ENCODE measurements at places on chromosomes 12 and 14. TPM values are rescaled to one million over a fixed set of nuclear protein-coding genes. Genes with fewer than 3 reads are reported as not detected.

GRCh38 chr14:105395538-105395854, 2.8 kb upstream of the TEX22 start:
- H3K36me3 ChIP-seq = peaks cover under 1% of the 10 kb centered on the region
- H3K27me3 ChIP-seq = no peaks in the 10 kb centered on the region
- DNase-seq = no peak
- H3K4me1 ChIP-seq = peaks cover 18% of the 10 kb centered on the region
- H3K27ac ChIP-seq = no peak overlapping the region

DNA sequence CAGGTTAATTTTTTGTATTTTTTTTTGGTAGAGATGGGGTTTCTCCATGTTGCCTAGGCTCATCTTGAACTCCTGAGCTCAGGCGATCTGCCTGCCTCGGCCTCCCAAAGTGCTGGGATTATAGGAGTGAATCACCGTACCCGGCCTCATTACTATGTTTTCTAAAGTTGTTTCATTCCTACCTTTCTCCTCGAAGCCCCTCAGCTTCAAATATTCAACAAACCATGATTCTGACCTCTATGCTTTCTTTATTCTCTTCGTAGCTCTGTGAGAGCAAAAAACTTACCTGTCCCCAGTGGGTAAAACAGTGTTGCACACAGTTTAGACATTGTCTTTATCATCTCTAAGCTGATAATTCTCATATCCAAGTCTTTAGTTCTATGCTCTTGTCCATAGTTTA, 26.2 kb upstream of the MDM2 start:
- no peaks in the 10 kb centered on the region for H3K36me3 ChIP-seq
- H3K4me1 ChIP-seq = no peaks in the 10 kb centered on the region
- no peak overlapping the region for H3K4me3 ChIP-seq
- H3K27me3 ChIP-seq = no peaks in the 10 kb centered on the region
- H3K27ac ChIP-seq = no peak overlapping the region

GRCh38 chr14:104770851-104771272, 17.9 kb downstream of the SIVA1 start:
- no peak overlapping the region for H3K27ac ChIP-seq
- H3K36me3 ChIP-seq = peaks cover 13% of the 10 kb centered on the region
- H3K4me1 ChIP-seq = peaks cover 3% of the 10 kb centered on the region
- H3K27me3 ChIP-seq = no peaks in the 10 kb centered on the region

- no peaks in the 10 kb centered on the region for H3K4me1 ChIP-seq
- no peaks in the 10 kb centered on the region for H3K36me3 ChIP-seq
- H3K27me3 ChIP-seq = no peaks in the 10 kb centered on the region
- H3K27ac ChIP-seq = no peak overlapping the region
- no peak for DNase-seq
- no peak overlapping the region for H3K4me3 ChIP-seq
These were observed 57.1 kb upstream of the SLCO1B1 start for GRCh38 chr12:21073822-21074460.

DNA sequence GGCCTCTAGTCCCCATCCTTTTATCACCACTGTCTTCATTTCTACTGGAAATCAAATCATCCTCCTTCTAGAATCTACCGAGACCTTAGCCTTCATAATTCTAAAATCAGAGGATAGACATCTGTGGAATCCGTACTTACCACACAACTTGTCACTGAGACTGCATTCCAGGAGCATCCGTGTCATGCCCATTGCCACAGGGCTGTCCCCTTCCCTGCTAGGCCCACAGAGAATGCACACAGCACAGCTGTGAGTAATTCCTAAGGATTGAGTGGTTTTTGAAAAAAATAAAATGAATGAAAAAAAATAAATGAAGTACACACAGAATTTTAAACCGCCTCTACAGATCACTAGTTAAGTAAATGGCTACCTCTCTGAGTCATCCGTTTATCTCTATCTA, 21.0 kb upstream of the MAGOHB start:
- no peak overlapping the region for H3K27ac ChIP-seq
- no peaks in the 10 kb centered on the region for H3K4me1 ChIP-seq
- no peaks in the 10 kb centered on the region for H3K27me3 ChIP-seq
- H3K4me3 ChIP-seq = no peak overlapping the region

DNA sequence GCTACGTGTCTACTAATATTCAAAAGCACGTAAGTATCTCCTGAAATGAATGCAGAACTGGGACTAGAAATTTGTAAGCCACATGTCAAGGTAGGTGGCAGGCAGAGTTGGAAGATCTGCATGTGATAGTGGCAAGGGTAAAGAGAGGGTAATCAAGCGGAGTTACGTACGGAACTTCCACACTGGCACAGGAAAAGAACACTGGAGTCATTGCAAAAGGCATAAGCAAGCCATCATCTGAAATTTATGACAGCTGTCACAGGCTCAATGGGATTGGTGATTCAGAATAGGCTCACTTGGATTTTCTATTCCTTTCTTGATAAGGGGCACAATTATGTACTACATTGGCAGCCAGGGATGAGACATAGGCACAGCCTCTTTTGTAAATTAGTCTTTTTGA, 245.3 kb downstream of the PDZRN4 start:
- H3K27ac ChIP-seq = no peak overlapping the region
- no peak overlapping the region for H3K4me3 ChIP-seq
- DNase-seq = no peak
- H3K4me1 ChIP-seq = no peaks in the 10 kb centered on the region
- no peaks in the 10 kb centered on the region for H3K27me3 ChIP-seq

DNA sequence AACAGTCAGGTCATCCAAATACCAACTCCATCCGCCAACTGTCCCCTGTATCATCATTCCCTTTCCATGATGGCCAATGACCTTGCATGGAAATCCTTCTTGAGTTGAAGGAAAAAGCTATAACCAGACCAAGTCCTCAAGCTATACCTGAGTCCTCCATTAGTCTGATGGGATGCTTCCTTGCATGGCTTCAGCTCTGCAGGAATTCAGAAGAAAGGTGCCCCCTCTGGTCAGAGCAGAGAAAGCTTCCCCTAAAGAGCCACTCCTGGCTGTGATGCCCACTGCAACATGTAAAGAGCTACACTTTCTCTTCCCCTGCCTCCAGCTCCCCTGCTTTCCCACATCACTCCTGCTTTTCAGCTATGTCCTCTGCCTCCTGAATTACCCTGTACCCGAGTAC, 43.1 kb upstream of the FKBP4 start:
- DNase-seq = no peak
- H3K27me3 ChIP-seq = no peaks in the 10 kb centered on the region
- no peak overlapping the region for H3K4me3 ChIP-seq
- H3K36me3 ChIP-seq = no peaks in the 10 kb centered on the region
- H3K27ac ChIP-seq = no peak overlapping the region

- no peak for DNase-seq
- no peaks in the 10 kb centered on the region for H3K27me3 ChIP-seq
- no peak overlapping the region for H3K4me3 ChIP-seq
- no peak overlapping the region for H3K27ac ChIP-seq
- H3K36me3 ChIP-seq = no peaks in the 10 kb centered on the region
These were observed 138.5 kb downstream of the NTF3 start for GRCh38 chr12:5570416-5570815.

FGF6 gene
- not detected for total RNA-seq

Data from CD4-positive, alpha-beta memory T cell (primary cell).